Stimulated activated CD8-positive, alpha-beta memory T cell treated with anti-CD3 and anti-CD28 coated beads, Interleukin-7, amount 100 ng/mL, for 1 hour (primary cell): ENCODE measurements at places on chromosomes 5 and 9.

DNA sequence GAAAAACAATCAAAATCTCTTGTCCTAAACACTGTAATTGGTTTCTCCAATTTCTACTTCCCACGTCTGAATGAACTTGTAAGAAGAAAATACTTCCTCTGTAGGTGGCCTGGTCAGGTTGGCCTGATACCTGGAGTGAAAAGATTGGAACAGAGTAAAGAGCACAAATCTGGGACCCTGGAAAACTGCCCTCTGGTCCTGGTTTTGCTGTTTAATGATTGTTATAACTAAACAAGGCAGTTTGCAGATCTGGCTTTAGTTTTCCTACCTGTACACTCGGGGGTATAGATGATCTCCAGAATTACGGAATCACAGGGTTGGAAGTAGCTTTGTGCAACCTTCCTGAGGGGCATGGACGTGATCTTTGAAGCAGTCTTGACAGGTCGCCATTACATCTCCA is 67.6 kb downstream of the ZSWIM6 start:
- no peak for DNase-seq

- no peak for DNase-seq
Observed at GRCh38 chr5:123921193-123921592, 409.2 kb downstream of the CSNK1G3 start.

DNA sequence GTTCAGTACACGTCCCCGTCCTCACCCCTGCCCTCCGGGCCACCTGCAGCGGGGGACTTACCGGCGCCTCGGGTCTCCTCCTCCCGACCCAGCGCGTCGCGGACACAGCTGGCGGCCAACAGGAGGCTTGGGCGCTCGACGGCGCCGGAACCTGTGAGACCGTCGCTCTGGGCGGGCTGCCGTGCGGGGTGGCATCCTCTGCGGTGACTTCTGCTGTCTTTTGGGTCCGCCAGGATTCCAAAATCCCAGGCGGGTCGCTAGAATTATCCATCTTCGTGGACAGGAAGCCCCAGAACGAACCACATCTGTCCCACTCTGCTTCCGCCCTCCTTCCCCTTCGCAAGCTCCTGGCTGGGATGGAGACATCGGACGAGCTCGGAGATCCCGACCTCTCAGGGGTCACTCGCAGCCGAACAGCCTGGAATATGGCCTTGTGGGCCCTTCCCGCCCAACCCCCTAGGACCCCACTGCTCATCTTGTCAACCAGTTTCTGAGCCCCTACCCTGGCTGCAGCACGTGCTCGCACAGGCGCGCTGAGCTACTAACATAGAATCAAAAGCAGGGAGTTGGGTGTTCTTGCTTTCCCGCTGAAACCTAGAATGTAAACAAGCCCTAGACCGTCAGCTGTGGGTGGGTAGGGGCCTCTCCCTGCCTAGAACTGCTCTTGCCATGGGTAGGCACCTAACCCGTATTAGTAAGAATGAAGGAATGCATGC is 947 bp upstream of the MARCHF3 start:
- DNase-seq = no peak

DNA sequence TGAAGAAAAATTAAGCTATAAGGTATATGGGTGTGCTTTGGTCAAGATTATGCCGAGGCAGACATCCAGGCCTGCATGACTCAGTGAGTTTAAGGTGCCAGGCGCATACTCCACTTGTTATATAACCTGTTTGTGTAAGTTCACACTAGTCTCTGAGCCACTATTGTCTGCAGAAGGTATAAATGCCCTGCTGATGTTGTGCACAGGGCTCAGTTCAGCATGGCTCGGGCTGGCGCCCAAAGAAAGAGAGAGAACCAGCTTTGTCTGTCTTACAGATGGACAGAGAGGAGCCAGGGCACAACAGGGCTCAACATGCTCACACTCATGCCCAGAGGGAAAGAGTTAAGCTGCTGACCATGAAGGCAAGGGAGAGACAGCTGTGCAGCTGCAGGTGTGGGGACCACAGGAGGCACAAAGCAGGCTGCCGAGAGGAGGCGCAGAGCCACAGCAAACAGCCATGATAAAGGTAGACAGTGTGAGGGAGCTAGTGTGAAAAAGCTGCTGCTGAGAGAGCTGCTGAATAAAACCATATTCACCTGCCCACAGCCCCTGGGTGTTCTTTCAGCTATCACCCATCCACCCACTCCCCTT is 1587.6 kb upstream of the C9orf72 start:
- no peak for DNase-seq

GRCh38 chr9:89882930-89883361 is 278.1 kb downstream of the GADD45G start:
- no peak for DNase-seq

DNA sequence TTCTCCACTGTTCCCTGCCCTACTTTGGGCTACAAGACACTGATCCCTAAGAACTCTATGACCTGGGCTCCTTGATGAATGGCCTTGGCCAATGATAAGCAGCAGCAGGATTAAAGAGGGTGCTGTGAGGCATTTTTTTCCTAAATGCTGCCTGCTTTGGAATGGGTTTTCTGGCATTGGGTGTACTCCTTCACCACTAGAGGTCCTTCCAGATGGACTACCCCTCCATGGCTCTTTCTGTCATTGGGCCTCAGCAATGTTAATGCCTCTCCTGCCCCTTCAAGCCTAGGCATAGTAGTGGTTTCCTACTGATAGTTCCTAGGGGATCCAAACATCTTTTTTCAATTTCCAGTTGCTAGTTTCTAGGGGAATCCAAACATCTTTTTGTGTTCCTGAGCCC is 319.3 kb upstream of the RPS23 start:
- DNase-seq = no peak

GRCh38 chr9:130078547-130078946 is 24.8 kb downstream of the GPR107 start:
- no peak for DNase-seq
